ENCODE measurements at places on chromosomes 12 and 14.

DNA sequence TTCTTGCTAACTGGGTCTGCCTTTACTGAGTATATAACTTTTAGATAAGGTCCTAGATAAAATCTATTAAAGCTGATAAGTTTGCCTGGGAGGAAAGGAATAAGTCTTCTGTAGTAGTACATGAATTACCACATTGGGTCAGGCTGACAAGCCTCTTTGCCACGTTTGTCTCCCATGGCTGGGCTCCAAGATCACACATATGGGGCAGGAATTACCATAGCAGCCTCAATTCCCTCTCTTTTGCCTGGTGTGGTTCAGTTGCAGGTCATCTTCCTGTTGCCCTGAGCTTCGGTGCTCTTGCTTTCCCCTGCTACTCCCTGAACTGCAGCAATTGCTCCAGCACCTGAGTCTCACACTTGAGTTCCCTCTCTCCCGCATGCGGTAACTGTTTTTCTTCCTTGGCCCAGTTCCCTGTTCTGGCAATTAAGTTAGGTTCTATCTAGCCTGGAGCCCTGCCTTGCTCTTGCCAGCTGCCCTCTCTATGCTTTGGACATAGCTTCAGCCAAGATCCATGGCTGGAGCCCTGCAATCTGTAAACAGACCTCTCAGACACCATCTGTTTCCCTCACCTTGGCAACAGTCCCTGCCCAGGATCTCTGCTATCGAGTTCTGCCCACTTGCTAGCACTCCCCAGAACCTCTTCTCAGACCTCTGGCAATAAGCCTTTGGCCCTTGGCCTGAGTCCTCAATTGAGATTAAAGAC is 5.8 kb upstream of the GLT8D2 start:
- peak; percentile 66 for DNase-seq

- DNase-seq: no peak
Observed at GRCh38 chr12:15778126-15778525, 11.1 kb downstream of the EPS8 start.

DNA sequence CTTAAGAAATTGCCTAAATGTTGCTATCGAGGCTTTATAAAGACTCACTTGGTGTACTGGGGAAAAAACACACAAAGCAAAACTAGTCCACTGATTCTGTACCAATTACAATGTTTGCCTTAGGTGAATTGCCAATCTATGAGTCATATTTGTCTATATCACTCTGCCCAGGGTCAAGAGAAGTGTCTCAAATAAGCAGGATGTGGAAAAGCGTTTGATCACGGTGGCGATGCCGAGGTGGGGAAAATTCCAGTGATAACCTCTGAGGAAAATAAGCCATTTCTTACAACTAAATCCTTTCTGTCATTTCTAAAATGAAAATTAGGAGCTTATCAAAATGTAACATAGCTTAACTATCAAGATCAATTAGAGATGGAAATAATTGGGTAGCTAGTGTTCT is 148.6 kb upstream of the DIO3 start:
- DNase-seq: no peak

DNA sequence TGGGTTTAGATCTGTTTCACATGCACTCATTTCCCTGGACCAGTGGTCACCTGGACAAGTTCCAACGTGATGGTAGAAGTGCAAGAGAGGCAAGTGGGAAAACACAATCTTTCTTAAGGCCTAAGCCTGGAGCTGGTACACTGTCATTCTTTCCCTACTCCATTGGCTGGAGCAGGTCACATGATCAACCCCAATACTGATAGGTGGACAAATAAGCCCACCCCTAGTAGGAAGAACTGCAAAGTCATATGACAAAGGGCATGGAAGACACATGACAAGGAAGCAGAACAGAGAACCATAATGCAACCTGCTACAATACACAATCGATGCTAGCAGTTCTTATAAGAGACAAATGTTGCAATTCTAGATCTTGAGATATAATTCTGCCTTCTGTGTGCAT is 66.3 kb downstream of the SRRM4 start:
- no peak for DNase-seq

- no peak for DNase-seq
Observed at GRCh38 chr12:124311292-124312109, 16.6 kb downstream of the RFLNA start.

DNA sequence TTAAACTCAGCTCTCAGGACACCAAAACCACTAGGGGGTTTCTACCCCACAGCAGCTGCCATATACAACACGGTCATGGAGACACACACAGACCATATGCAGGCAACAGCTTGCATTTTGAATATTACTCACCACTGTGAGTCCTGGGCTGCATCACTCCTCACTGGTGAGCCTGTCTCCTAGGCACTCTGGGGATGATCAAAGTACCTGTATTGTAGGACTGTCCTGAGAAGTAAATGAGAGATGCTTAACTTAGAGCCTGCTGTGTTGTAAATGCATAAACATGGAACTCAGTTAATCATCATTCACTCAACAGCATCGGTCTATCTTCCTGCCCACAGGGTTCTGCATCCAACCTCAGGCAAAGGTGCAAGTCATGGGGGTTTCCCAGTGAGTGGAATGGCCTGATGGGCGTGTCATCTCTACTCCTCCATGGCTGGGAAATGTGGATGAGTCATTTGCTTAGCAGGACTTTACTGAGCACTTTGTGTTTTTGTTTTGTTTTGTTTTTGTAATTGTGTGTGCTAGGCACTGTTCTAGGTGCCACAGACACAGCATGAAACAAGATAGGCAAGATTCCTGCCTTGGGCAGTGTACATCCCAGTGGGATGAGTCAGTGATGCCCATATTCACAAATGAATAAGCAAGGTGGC is 1141.2 kb upstream of the TMEM132C start:
- DNase-seq: no peak

DNA sequence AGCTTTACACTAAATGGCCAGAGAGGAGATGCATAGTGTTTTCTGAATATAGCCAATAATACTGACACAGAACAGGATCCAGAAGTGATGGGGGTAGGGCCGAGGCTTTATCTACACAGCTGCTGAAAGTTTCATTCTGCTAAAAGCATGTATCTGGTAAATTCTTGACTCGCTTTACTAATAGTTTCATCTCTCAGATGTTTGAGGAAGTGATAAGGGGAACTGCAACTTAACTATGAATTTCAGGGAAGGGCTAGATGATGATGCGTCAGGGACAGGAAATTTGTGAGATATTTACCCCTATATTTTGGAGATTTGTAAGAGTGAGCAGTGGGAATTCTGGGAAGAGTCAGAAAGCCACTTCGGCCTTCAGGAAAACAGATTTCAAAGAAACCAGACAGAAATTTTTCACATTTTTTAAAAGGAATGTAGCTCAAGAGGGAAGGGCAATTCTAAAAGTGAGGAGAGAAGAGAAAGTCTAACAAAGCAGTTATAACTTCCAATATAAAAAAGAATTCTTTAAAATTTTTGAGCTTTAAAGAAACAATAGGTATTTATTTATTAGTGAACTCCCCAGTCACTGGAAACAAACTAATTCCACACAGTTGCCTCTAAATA is 243.1 kb downstream of the BCAT1 start:
- no peak for DNase-seq

DNA sequence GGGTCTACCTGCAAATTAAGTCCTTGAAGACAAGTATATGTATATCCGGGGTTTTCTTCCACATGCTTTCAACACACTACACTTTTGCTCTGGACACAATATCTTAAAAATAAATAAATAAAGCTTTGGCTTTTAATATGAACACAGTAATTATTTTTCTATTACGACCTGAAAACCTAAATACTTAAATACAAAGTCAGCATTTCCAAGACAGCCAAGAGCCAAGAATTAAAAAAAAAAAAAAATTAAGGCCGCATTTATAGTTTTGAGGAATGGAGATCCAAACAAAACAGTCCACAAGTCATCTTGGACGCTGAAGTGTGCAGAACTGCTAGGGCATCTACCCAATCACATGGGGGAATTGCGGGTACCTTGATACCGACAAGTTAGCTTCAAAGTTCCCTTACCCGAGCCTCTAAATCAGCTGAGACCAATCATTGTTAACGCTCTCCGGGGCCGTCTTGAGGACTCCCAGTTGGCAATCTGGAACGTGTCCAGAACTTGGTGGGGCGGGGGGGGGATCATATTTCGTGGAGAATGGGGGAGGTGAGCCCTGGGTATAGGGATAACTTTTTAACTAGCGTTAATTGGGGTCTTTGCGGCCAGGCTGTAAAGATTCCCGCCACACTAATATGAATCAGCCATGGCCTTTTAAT is 731 bp upstream of the PCNX4 start:
- peak; percentile 37 for DNase-seq

GRCh38 chr12:98275131-98275475 is 240.3 kb upstream of the TMPO start:
- DNase-seq: no peak

DNA sequence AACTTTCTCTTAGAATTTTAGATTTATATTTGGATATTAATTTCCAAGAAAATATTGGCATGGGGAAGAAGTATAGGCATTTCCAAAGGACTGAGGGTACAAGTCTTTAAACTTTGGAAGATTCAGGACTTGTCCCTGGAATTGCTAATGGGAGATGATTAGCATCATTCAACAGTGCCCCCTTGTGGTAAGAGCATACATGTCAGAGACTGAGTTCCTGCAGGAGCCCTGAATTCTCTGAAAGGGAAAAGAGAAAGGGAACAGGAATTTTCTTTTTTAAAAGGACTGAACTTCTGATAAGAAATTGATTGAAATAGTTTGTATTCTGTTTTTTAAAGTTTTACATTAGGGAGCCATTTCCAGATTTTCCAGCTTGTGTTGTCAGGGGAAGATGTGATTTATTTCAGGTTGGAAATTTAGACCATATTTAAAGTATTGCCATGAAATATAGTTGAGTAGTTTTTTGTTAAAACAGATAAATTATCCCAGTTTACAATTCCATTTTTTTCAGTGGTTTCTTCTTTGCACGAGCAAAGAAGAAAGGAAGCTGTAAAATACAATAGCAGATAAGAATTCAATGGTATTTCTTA is 44.0 kb upstream of the REP15 start:
- DNase-seq: peak; percentile 63

- no peak for DNase-seq
Observed at GRCh38 chr12:125674554-125675338, 609.5 kb downstream of the AACS start.

- DNase-seq: no peak
Observed at GRCh38 chr14:50813544-50813863, 17.5 kb downstream of the NIN start.

- DNase-seq: no peak
Observed at GRCh38 chr12:90295858-90296257, 587.2 kb upstream of the ATP2B1 start.

DNA sequence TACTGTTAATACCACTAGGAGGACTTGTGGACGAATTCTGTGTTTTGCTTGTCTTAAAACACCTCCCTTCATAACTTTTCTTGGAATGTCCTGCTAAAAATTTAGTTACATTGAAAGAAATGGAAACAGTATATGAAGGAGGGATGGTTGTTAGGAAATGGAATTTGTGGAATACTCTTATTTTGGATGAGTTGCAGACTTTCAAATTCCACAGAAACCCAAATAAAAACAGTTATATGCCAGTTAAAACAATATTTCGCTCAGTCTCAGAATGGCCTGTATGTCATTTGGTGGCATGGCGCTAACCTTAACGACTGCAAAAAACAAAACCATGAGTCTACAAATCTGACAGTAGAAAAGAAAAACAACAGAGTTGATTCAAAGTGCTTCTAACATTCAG is 12.2 kb upstream of the ARHGAP5 start:
- no peak for DNase-seq

GRCh38 chr12:105508096-105508495 is 177.6 kb downstream of the C12orf75 start:
- DNase-seq: no peak

GRCh38 chr14:99612071-99612737 is 8.2 kb upstream of the CCDC85C start:
- DNase-seq: peak; percentile 72

DNA sequence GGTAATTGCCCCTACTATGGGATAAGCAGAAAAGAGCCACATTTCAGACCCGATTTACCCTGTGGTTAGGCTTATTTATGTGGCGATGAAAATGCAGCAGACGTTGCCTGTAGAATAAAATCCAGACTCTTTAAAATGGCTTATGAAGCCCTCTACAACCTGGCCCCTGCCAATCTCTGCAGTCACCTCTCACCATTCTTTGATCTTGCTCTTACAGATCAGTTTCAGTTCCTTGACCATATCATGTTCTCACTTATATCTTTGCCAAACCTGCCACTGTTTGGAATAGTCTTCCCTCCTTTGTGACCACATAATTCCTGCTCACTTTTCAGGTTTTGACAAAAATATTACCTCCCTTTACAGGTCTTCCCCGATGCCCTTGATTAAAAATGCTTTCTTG is 264.3 kb upstream of the GARIN6 start:
- no peak for DNase-seq

- DNase-seq: no peak
Observed at GRCh38 chr12:82930301-82930700, 243.6 kb downstream of the TMTC2 start.

- DNase-seq: no peak
Observed at GRCh38 chr12:127893895-127894609, 372.9 kb upstream of the TMEM132C start.

- no peak for DNase-seq
Observed at GRCh38 chr12:54988402-54989054, 4.0 kb upstream of the TESPA1 start.

DNA sequence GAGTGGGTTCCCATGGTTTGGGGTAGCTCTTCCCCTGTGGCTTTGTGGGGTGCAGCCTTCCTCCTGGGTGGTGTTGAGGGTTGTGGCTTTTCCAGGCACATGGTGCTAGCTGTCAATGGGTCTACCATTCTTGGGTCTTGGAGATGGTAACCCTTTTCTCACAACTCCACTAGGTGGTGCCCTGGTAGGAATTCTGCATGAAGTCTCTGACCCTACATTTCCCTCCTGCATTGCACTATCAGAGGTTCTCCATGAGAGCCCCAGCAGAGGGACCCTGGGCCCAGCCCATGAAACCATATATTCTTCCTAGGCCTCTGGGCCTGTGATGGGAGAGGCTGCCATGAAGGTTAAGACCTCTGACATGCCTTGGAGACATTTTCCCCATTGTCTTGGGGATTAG is 1093.3 kb downstream of the SLC16A7 start:
- no peak for DNase-seq

DNA sequence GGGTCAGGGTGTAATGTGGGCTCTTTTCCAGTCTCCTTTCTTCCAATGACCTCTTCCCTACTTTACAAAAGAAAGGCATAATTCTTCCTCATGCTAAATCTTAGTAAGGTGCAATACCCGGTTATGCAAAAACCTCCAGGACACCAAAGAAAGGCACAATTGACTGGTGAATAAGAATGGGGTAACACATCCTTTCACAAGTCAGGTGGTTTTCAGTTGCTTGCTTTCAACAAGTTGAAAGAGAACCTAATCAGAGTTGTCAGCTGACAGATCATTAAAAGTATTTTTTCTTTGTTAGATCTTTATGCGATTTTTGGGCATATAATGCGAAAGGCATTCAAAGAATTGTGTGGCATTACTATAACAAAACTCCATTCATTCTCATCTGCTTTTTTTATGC is 1.3 kb upstream of the AEBP2 start:
- DNase-seq: no peak

Measured in NCI-H2081 (cell line).